ENCODE measurements at places on chromosomes 7 and 10.

- DNase-seq = no peak
Observed at GRCh38 chr10:132239126-132240031, 52.6 kb downstream of the DPYSL4 start.

DNA sequence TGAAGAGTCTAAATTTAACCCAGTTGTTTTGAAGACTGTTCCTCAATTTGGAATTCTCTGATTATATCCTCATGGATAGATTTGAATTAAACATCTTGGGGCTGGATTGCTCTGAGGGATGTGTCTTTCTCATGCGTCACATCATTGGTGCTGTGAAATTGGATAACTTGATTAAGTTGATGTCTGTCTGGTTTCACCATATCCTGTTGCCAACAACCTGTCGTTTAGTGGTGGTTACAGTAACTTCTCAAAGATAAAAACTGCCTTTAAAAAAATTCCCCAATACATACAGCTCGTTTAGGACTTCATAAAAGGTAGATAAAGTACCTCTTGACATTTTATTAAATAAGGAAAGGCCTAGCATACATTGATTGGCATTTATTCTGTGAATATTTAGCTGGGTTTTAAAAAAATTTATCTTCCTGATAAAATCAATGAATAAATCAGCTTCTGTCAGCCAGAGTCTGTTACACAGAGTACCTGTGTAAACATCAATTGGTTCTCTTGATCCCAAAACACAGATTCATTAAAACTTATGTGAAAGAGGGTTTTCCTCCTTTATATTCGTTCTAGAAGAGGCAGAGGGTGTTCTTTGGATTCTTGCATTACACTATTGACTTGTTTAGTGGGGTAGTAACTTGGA lies 10.5 kb downstream of the CRCP start:
- no peak for DNase-seq

DNA sequence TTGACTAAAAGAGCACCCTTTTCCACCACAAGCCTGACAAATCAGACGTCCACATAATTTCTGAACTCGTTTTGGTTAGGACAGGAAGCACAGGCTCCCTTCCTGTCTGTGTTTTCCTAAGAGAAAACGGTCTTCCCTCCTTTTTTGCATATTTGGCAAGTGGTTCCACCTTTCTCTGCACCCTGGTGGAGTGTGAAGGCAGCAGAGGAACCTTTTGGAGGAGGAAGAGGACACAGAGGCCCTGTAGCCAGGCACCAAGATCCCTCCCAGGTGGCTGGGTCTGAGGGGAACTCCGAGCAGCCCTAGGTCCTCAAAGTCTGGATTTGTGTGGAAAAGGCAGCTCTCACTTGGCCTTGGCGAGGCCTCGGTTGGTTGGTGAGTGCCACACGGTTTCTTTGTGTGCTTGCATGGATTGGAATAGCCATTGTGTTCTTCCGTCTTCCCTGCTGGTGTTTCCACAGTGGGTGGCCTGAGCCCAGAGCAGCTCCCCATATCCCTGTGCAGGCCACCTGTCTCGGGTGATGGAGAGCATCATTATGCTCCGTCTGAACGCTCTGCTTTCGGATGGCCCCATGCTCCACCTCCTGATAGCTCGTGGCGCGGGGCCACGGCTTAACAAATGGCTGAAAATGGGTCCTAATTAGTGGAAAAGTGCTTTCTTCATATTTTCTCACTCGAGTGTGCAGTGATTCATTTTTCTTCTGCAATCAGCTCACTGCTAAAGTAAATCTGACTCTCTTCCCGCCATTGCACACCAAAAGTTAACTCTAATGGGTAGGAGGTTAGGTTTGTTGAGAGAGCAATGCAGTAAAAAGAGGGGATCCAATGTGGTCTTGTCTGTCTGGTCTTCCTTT lies 4.2 kb downstream of the IKZF1 start:
- DNase-seq = peak; percentile 57

DNA sequence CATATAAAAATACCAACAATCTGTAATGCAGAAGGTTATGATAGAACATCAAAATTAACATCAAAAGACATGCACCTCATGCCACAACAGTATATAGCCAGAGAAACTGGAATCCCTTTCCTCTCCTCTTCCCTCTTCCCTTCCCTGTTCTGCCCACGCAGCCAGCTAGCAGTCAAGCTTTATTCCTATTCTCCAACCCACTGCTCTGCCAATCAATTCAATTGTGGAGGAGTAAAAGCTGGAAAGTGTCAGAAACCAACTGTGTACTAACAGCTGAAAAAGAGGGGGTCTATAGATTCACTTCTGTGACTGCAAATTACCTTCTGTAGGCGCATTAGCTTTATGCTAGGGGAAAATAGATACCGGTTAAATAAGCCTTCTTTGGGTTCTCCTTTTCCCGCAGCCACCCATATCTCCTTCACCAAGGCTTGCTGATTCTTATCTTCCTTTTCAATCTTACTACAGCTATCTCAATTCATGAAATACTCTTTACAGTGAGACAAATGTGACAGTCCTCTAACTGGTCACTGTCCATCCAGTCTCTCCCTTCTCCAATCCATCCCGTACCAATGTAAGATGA lies 16.3 kb downstream of the ABI1 start:
- no peak for DNase-seq

GRCh38 chr10:5658871-5659618 lies 7.3 kb downstream of the ASB13 start:
- no peak for DNase-seq

GRCh38 chr7:157380416-157380815 lies 43.6 kb downstream of the DNAJB6 start:
- DNase-seq = no peak

GRCh38 chr7:83339907-83340306 lies 177.2 kb upstream of the PCLO start:
- no peak for DNase-seq

DNA sequence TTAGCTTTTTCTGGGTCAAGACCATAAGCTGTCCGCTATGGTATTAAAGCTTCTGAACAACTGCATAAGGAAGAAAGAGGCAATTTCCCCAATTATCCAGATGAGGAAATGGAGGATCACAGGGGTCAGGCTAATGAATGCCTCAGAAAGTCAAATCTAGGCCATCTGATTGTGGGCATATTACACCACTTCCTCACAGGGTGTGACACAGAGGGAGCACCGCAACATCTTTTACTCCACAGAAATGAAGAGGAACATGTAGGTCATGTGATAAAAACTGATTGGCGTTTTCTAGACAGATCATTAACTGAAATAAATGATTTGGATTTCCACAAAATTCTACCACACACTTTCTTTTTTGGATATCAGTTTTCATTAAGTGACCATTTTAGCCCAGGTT lies 384.4 kb downstream of the PARD3 start:
- DNase-seq = no peak

- DNase-seq = no peak
Observed at GRCh38 chr10:87654212-87654611, 5.5 kb upstream of the PAPSS2 start.

Measured in activated naive CD8-positive, alpha-beta T cell treated with anti-CD3 and anti-CD28 coated beads, Interleukin-2, amount 50 U/mL, for 24 hours (primary cell).